Glutamatergic neuron (in vitro differentiated cells): ENCODE measurements at places on chromosomes 5 and 9. TPM values are rescaled to one million over a fixed set of nuclear protein-coding genes. Genes with fewer than 3 reads are reported as not detected.

DNA sequence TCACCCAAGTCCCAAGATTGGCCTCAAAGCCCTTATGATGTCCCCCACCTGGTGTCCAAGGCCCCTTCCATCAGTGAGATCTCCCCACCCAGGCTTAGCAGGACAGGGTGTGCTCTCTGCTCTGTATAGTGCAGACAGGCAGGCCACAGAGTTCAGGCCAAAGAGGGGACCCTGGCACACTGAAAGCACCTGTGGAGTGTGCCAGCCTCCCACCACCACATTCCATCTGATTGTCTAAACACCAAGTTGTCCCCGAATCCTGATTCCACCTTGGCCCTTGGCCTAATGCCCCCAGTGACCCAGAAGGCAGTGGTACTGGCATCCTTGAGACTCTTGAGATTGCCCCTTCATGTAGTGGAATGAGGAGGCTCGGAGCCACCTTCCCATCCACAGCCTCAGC, 5.4 kb downstream of the SPINK4 start:
- H3K36me3 ChIP-seq, result peaks cover 4% of the 10 kb centered on the region
- no peaks in the 10 kb centered on the region for H3K4me1 ChIP-seq
- no peak overlapping the region for H3K27ac ChIP-seq
- H3K27me3 ChIP-seq, result peaks cover 4% of the 10 kb centered on the region
- H3K4me3 ChIP-seq, result no peak overlapping the region

- no peaks in the 10 kb centered on the region for H3K36me3 ChIP-seq
- no peak overlapping the region for H3K27ac ChIP-seq
- H3K4me1 ChIP-seq, result no peaks in the 10 kb centered on the region
Observed at GRCh38 chr5:57277085-57277484, 103.2 kb downstream of the GPBP1 start.

- H3K36me3 ChIP-seq, result no peaks in the 10 kb centered on the region
- no peaks in the 10 kb centered on the region for H3K4me1 ChIP-seq
- H3K27ac ChIP-seq, result no peak overlapping the region
- no peak for DNase-seq
- no peaks in the 10 kb centered on the region for H3K27me3 ChIP-seq
Observed at GRCh38 chr5:91269198-91269597, 113.9 kb downstream of the ARRDC3 start.

The RORB gene
- 2.2 TPM for total RNA-seq

The TARS1 gene
- total RNA-seq, result 173 TPM
